ENCODE measurements at places on chromosomes 1 and 21.

DNA sequence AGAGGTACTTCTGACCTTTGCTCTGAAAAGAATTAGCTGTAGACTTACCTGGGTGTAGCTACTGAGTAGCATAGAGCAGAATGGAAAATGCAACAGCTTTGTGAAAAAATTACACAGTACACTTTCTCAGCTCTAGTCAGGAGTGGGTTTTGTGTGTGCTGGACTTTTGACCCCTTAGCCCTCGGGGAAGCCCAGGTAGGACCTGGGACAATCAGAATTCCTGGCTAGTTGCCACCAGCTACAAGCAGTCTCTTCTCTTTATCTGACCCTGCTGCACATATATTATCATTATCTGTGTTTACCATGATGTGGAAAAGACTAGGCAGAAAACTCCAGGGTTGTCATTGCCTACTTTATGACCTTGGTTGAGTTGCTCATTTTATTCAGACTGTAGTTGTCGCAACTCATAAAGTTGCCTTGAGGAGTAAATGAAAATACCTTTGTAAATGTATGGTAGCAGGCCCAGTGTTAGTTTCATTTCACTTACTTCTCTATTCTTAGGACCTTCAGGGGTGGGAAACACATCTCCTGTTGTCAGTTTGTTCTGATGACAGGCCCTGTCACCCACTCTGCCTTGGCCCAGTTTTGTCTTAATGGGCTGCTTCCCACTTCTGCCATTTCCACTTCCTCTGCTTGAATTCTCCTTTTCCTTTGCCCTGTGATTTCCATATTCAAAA lies 5.4 kb downstream of the NEK7 start:
- DNase-seq: no peak

GRCh38 chr1:87524021-87524754 lies 195.5 kb downstream of the LMO4 start:
- DNase-seq: no peak

GRCh38 chr1:93344886-93345632 lies 648 bp upstream of the DR1 start:
- DNase-seq: no peak

- no peak for DNase-seq
These were observed 1411.7 kb upstream of the B3GALT2 start for GRCh38 chr1:194598098-194598497.

DNA sequence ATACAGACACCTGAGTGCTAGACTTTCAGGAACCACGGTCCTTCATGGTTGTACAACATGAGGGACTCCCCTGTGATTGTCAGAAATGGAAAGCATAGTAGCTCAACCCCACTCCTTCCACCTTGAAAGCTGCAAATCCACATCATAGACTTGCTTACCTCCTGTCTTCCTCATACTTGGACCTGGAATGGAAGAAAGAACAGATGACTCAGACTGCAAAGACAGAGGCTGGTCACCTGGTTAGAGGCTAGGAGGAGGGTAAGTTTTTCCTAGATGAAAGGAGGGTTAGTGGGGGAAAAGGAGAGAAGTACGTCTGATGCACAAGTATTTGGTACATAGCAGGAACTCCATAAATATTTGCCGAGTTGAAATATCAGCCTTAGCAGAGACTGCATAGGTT lies 37.2 kb downstream of the LRRC71 start:
- no peak for DNase-seq

GRCh38 chr1:213250446-213250845 lies 199.4 kb downstream of the RPS6KC1 start:
- DNase-seq: no peak

DNA sequence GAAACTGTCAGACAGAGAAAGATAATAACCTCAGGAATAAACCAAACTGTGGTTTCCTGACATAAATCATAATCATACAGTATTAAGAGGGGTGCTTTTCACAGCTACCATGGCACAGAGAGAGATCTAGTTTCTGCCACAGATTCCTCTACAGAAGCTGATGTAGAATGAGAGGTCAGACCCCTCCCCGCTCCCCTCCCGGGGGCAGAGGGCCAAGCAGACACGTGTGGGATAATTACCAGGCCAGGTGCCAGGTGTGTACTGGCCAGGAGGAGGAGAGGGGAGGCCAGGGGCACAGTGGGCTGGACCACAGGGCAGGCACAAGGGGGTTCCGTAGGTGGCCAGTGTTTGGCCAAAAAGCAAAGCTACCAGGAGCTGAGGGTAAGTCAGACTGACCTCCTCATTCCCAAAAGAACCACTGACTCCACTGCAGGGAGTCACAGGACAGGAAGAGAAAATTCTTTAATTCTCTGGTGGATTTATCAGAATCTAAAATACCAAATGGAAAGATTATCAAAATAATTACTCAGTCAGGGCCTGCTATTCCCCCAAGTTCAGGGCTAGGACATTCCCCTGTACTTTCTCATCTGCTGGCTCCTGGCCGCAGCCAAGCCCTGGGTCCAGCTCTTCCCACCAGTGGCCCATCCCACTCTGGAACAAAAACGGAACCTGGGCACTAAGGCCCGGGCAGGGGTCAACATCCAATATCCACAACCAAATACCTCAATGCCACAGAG lies 30.0 kb downstream of the C2CD2 start:
- peak; percentile 59 for DNase-seq

DNA sequence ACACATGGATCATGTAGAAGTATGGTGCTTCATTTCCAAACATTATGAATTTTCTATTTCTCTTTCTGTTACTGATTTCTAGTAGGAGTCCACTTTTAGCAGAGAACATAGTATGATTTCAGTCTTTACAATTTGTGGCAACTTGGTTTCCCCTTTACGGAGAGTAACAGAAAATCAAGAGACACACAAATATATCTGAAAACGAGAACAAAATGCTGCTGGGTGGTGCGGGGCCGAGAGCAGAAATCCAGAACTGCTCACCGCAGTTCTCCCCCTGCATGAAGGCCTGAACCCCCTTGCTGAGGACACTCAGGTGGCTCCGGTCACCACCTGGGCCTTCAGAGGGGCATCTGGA lies 94.5 kb upstream of the FMN2 start:
- DNase-seq: no peak

DNA sequence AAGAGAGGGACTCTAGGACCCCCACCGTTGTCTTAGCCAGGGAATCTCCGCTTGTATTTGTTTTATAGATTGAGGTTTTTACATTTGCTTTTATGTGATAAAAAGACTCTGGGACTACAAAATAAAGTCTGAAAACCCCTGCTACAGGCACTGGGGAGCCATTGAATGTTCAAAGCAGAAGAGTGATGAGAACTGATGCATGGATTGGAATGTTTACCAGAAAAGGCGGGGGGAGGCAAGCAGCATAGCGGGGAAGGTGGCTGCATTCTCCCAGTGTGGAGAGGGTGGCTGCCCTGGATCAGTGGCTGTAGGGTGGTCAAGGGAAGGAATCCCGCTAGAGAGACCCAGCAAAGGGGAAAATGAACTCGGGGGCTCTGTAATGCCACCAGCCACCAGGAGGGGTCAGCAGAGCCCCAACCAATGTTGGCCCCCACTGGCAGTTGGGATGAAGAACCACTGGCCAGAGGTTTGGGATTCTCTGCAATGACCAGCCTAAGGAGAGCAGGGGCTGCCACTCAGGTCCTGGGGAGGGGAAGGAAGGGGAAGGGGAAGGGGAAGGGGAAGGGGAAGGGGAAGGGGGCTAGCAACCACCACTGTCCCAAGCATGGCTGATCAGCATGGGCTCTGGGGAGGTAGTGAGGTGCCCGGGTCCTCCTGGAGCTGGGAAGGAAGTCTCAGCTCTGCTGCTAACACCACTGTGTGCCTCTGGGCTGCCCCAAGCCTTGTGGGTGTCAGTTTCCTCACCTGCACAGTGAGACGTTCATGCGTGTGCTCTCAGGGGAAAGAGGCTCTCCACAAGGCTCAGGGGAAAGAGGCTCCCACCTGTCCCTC lies 19.2 kb upstream of the PEF1 start:
- DNase-seq: peak; percentile 51

GRCh38 chr1:26677306-26678115 lies 18.3 kb upstream of the ARID1A start:
- peak; percentile 79 for DNase-seq

DNA sequence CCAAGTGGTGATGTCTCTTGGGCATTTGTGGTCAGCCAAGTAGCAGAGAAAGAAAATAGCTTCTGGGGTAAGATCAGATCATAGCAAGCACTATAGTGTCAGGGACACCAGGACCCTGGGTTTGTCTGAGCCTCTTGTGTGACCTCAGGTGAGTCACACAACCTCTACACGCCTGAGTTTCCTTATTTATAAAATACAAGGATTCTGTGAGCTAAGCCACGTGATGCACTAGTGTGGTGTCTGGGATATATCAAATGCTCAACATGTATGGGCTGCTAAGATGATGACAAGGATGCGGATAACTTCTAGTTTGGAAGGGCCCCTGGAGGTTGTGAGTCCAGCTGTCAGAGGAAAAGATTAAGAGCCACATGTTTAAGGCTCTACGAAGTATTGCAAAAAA lies 24.5 kb upstream of the ZNF436 start:
- DNase-seq: peak; percentile 95

- DNase-seq: peak; percentile 31
These were observed 163.3 kb downstream of the BRINP2 start for GRCh38 chr1:177333936-177334595.

DNA sequence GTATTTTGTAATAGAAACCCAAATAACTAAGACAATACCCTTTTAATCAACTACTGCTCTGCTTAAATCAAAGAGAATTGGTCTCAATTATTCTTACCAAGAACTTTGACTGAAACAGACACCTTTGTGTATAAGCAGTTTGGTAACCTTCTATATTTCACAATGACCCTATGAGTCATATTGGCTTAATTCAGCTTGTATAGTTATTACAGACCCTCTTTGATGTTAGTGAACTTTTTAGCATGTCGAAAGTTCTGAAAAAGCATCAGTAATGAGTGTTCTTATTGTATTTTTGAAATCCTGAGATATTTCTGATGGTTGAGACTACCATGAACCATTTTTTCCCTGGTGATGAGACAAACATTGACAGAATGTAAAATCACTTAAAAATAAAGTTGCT lies 43.3 kb upstream of the RABGAP1L start:
- DNase-seq: peak; percentile 39

- DNase-seq: no peak
These were observed 2.6 kb downstream of the CD5L start for GRCh38 chr1:157838966-157839365.

DNA sequence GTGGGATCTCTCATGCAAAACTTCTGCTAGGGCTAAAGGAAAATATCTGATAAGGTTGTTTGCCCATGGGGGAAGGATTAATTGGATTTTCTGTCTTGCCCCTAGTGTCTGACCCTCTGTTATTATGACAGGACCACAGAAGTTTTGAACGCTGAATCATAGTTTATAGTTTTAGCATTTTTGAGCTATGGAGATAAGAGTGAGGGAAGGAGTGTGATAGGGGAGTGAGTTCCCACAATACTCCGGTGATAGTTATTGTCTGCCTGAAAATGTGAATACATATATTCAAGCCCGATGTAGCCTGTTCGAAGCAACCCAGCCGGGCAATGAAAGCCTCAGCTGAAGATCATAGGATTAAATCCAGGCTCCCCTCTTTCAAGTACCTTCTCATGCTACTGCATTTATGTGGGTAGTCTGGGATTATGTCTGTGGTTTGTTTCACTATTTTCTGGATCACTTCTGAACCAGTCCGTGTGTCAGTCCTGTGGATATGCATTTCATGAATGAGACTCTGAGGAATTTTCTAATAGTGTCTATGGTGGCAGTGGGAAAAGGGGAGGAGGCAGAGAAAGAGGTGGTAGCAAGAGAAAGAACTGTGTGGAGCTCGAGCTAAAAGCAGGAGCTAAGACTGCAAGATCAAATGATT lies 258.7 kb downstream of the DISC1 start:
- DNase-seq: peak; percentile 82

DNA sequence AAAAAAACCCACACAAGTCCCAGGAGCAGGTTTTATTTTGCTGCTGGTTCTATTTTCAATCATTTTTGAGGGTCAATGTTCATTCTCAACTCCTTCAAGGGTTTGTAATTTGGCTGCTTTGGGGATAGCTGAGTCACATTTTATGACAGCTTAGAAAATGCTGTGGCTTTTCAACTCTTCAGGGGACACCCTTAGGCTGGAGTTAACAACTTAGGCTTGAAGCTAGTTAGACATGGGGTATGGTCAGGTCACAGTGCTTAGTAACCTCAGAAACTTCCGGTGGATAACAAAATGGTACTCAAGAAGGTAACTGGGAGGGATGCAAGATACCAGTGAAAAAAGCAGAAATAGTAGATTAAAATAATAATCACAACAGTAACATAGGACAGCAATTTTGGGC lies 308.8 kb downstream of the HHIPL2 start:
- DNase-seq: no peak

DNA sequence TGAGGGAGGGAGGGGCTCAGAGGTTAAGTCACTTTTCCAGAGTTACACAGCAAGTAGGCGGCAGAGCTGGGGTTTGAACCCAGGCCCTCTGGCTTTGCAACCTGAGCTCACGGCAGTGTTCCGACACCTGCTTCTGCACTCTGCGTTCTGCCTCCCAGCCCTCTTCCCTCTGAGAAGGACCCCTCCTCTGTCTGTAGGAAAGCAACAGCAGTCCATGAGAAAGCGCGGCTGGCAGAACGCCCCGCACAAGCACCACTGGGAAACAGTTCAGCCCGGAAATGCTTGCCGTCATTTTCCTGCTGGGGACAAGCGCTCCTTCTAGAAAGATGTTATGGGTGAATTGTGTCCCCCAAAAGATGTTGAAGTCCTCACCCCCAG lies 241.1 kb downstream of the NPHP4 start:
- DNase-seq: no peak

DNA sequence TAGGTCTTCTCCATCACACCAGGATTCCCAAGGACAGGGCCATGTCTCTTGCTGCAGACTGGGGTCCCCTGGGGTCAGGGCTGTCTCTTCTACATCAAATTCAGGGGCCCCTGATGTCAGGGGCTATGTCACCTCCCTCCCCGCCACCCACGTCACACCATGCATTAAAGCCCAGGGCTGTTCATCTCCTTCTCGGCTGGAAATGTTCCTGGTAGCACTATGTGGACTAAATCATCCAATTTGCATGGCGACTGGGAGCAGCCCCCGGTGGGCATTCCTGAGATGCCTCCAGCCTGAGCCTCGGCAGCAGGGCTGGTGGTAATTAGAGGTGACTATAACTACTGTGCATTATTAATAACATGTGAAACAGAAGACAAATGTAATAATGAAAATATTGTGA lies 151.7 kb upstream of the HMGB4 start:
- DNase-seq: no peak

GRCh38 chr1:208423526-208423925 lies 179.3 kb upstream of the PLXNA2 start:
- DNase-seq: no peak

- no peak for DNase-seq
These were observed 57.2 kb downstream of the KCNN3 start for GRCh38 chr1:154812877-154813276.

DNA sequence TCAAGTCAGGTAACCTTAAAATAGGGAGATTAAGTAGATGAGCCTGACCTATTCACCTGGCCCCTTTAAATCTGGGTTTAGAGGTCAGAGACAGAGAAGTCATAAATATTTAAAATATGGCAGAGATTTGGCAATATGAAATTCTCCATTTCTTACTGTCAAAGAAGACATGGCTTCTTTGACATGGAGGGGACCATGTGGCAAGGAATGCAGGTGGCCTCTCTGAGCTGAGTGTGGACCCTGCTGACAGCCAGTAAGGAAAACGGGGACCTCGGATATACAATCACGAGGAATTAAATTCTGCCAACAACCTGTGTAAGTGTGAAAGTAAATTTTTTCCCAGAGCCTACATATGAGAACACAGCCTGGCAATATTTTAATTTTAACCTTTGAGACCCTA lies 427.5 kb upstream of the PROX1 start:
- DNase-seq: no peak
